Kasumi-1 (cell line): ENCODE measurements at places on chromosomes 2 and 18.
A peak's percentile ranks its signal among the peaks of the same experiment; 100 is the strongest.

GRCh38 chr2:168717790-168718502 lies 84.5 kb upstream of the NOSTRIN start:
- peak; percentile 64 for DNase-seq

- DNase-seq = no peak
Measured at GRCh38 chr2:109457366-109457765, 156.4 kb downstream of the SEPTIN10 start.

- DNase-seq = no peak
Measured at GRCh38 chr18:63924551-63924950, 16.8 kb downstream of the SERPINB10 start.

- DNase-seq = no peak
Measured at GRCh38 chr2:130798472-130799218, 38.1 kb upstream of the ARHGEF4 start.

- DNase-seq = no peak
Measured at GRCh38 chr2:207288628-207289027, 122.9 kb upstream of the KLF7 start.

GRCh38 chr2:232006253-232006652 lies 44.7 kb downstream of the DIS3L2 start:
- no peak for DNase-seq

GRCh38 chr2:175366815-175367214 lies 185.3 kb upstream of the ATP5MC3 start:
- peak; percentile 87 for DNase-seq
